T-helper 2 cell (primary cell): ENCODE measurements at places on chromosomes 1 and 21.
A peak's percentile ranks its signal among the peaks of the same experiment; 100 is the strongest.

- DNase-seq = no peak
Measured at GRCh38 chr1:156801409-156802121, 15.1 kb downstream of the SH2D2A start.

DNA sequence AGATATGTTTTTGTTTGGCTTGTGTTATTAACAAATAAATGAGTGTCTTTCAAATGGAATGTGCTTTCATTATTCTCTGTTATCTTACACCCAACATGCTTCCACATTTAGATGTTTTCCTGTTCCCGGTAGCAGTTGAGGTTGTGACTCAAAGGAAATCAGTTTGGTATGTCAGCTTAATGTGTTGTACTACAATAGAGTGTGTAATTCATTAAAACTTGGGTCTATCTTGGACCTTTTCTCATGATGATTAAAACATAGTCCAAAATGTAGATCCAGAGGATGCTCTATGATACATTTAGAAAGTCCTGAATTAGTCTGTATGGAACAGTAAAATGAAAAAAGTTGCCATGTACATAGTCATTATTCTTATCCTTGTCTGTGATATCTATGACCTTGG lies 26.7 kb downstream of the RTCA start:
- no peak for DNase-seq

- DNase-seq = no peak
Measured at GRCh38 chr21:25518491-25518911, 88.8 kb downstream of the MRPL39 start.

DNA sequence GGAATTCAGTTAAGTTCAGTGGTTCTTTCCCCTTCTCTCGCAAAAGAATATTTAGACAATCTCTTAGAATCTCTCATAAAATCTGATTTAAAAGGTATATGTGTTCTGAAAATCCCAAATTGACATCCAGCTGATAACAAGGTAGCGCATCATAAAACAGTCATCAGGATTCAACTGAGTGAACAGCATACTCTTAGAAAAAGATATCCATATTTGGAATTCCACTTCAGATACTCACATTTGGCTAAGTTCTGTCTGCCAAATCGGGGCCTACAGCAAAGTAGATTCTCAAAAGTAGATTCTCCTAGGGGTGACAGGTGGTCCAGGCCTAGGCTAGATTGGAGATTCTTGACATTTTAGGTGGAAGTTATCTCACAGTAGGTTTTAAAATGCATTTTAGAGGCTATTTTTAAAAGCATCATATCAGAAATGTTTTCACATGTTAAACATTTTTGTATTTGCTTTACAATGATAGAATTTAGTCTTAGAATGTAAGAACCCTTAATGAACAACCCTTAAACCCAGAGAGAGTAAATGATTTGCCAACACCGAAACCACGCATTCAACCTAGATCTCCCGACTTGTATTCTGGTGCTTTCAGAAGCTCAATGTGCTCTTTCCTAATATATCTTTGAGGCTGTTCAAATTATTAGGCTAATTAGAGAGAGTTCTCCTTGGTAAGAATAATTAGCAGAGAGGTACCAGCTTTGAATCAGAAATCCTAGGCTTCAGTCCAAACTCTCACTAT lies 318.9 kb downstream of the LMO4 start:
- DNase-seq = no peak

DNA sequence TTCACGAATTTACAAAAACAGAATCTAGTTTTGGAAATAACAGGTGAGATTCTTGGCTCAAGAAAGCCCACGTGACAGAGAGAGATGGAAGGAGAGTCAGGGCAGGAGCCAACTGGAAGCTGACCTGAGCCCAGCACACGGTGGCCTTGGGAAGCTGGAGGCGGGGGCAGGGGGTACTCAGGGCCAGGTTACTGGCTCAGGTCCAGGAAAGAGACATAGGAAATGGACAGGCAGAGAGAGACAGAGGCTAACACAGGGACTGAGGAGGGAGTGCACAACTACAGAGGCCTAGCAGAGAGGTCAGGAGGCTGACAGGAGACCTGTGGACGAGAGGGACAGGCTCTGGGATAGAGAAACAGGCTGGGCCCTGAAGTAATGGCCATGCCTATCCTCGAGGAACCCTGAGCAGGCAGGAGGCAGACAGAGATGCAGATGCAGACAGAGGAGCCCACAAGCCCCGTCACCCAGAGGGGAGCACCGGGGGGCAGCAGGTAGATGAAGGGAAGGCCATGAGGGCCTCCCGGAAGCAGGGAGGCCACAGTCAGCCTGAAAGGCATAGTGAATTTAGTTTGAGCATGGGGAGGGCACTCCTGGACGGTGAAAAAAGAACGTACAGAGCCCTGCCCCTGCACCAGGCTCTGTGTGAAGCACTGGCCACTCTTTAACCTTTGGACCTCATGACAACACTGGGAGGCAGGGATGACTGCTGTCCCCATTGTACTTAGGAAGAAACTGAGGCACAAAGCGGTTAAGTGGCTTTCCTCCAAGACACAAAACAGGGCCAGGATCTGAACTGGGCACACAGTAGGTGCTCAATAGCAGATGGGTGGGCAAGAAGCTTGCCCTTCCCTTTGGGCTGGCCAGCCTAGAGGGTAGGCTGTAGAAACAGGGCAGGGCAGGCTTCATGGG lies 230.1 kb downstream of the TRABD2B start:
- no peak for DNase-seq

DNA sequence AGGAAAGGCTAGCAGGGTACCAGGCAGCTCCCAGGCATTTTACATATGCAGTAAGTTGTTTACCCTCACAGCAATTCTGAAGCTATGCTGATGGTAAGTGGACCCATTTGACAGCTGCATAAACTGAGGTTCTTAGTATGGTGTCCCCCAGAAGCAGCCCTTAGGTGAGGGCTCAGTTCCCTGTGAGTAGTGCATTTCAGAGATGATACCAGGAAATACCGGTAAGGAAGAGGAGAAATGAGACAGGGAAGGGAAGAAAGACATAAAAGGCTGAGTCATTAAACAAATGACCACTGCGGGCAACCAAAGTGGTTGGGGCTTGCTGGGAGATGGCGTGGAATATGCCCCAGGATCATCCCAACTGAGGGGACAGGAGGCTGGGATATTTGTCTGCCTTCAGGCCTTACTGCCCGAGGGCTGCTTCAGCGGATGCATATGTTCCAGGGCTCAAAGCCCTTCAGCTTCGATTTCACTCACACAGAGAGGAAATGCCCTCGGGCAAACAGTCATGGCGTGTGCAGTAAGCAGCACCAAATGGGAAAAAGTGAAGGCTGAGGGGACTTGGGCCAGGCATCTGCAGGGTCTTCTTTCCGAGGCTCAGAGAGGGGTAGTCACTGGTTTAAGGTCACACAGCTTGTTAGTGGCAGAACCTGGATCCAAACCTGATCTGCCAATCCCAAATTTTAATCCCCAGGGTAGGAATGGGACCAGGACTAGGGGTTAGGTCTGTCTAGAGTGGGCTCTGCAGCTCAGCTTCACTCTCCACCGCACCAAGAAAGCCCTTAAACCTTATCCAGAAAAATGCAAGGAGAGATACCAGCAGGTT lies 133.7 kb upstream of the RUNX3 start:
- DNase-seq = no peak

DNA sequence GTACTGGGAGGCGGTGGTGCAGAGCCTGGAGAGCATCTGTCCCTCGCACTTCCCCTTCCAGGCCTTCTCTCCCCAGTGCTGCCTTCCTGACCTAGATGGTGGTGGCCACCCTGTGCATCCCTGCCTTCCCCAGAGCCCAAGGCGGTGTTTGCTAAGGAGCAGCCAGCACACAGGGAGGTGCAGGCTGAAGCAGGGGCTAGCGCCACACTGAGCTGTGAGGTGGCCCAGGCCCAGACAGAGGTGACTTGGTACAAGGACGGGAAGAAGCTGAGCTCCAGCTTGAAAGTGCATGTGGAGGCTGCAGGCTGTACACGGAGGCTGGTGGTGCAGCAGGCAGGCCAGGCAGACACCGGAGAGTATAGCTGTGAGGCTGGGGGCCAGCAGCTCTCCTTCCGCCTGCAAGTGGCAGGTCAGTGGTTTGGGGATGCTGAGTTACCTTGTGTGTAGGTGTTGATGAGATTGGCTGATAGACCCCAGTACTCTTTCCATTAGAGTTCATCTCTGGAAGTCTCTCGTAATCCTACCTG lies 51.6 kb downstream of the OBSCN start:
- no peak for DNase-seq

GRCh38 chr1:214637722-214638458 lies 34.9 kb downstream of the CENPF start:
- DNase-seq = no peak

- DNase-seq = no peak
Measured at GRCh38 chr1:160171354-160171753, 19.0 kb upstream of the CASQ1 start.

DNA sequence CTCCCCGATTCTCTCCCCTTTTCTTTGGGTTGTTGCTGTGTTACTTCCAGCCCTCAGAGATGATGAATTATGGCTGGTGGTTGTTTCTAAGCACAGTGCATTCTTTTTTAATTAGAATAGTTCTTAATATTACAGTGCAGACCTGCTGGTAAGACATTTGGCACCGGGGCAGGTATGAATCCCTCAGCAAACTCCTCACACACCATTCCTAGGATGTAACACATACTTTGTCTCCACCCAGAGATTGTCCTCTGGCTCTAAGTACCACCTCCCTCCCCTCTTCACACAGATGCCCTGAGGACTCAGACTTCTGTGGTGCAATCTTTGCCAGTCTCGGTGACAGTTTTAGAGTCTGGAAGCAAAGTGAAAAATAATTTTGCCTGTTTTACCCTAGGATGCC lies 143.1 kb downstream of the HLX start:
- no peak for DNase-seq

DNA sequence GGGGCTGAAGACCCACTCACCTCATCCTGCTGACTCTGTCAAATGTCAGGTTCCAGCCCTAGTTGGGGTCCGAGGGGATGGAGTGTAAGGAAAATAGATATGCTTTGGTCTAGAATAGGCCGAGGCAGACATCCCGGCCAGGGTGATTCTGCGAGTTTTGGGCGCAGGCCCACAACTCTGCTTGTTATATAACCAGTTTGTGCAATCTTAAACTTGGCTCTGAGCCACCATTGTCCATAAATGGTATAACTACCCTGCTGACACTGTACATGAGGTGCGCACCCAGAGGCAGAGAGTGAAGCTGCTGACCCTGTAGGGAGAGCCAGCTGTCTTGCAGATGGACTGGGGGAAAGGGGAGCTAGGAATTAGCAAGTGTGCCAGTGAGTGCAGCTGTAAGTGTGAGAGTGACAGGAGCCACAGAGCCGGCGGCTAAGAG lies 1388.8 kb downstream of the AMY1C start:
- DNase-seq = no peak

- no peak for DNase-seq
Measured at GRCh38 chr21:15480160-15480559, 249.6 kb upstream of the USP25 start.

GRCh38 chr1:54591127-54591756 lies 32.1 kb downstream of the FAM151A start:
- DNase-seq = no peak

DNA sequence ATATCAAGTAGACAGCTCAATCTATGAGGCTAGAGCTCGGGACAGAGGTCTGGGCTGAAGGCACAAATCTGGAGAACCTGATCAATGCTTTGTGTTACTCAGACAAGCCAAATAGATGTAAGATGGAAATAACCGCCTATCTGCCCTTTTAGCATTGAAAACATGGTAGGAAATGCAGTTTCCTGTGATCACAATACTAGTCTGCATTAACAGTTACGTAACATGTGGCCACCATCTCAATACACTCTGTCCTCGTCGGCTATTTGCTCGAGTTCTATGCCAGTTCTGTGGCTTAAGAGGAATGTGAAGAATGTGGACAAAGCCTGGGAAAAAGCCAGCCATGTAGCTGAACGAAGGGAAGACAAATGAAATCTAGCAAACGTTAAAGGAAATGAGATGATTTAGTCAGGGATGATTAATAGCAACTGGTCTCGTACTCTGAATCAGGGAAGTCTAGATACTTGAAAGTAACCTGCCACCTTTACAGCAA lies 73.3 kb downstream of the HSF2BP start:
- DNase-seq = no peak

GRCh38 chr1:169523904-169524303 lies 38.2 kb upstream of the SLC19A2 start:
- DNase-seq = no peak

GRCh38 chr1:45014321-45015028 lies 2.4 kb downstream of the UROD start:
- DNase-seq = peak; percentile 33

DNA sequence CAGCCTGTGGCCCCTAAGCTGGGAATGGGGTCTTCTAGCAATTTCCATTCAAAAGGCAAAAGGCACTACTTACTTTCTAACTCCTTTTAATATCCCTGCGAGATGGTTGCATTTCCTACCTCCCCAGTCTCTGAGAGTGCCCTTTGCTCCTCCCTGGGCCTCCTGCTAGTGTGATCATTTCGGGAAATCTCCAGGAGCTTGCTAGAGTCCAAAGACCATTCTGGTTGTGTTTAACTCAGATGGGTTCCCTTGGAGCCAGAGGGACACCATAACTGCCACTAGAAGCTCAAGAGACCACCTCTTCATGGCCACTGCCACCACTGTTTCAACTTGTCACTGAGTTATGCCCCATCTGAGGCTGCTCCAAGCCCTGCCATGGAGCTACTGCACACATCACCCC lies 34.4 kb upstream of the CYP4B1 start:
- DNase-seq = no peak

GRCh38 chr1:2170211-2170610 lies 24.4 kb downstream of the FAAP20 start:
- DNase-seq = no peak

DNA sequence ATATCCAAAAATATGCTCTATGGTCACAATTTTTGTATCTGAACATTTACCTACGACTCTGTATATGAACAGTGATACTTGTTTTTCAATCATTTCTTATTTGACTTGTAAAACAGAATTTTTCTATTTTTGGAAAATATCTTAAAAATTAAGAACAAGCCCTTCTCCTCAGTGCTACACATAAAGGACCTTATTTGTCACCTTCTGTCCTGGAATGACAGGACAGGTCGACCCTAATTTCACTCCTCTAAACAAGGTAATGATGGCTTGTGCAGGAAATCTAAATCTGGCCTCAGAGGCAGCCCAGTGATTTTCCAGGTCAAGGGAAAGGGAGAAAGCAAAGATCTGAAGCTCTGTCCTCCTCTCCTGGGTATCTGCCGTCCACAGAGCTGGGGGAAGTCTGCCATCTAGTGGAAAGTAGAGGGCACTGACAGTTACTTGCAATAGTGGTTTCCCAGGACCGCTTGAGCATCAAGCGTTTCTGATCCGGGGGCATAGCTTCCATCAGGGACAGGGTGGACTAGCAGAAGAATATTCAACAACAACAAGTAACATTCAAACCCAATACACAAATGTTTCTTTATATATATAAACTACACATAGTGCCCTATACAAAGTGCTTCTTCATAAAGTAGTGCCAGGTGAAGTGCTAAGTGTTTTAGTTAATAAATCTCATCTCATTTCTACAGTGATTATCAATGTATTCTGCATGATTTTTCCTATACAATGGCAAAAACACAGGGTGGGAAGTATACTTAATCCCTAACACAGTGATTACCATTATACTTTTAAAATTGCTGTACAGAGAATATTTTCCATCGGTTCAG lies 74.6 kb downstream of the SLC25A24 start:
- peak; percentile 36 for DNase-seq

GRCh38 chr1:164868990-164869389 lies 310.0 kb downstream of the PBX1 start:
- no peak for DNase-seq
